ENCODE measurements at places on chromosomes 11 and 22.

GRCh38 chr11:30091737-30092136 is 74.9 kb upstream of the KCNA4 start:
- no peak for DNase-seq

- DNase-seq = no peak
Measured at GRCh38 chr11:120255519-120255866, 15.6 kb downstream of the POU2F3 start.

DNA sequence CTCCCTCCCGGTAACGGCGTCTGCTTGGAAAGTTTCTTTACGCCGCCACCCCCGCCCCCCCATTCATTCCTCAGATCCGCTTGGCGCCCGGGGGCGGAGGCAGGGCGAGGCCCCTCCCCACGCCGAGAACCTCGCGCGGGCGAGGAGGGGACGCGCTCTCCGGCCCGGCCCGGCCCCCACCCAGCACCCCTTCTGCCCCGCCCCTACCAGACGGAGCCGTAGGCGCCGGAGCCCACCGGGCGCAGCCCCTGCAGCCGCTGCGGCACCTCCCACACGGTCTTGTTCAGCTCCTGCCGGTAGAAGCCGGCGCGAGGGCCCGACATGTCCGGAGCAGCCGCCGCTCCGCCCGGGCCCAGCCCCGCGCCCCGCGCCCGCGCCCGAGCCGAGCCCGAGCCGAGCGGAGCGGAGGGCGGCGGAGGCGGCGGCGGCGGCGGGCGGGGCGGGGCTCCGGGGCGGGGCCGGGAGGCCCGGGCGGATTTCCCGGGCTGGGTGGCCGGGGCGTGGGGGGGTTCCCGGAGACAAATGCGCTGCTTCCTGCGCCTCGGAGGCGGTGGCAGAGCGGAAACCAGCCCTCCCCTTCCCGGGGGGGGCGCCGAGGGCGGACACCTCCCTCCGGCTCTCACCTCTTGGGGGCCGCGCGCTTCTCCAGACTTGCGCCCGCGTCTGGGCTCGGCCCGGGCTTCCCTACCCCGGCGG is at the start of gene MAPK11:
Gene MAPK11, minus strand, starts transcription at position 411 of the 696 bp plus-strand sequence. Its CDS starts 88 bp downstream, at position 323.
- DNase-seq = peak; percentile 64

GRCh38 chr11:108958368-108959104 is 293.7 kb downstream of the DDX10 start:
- no peak for DNase-seq

- DNase-seq = no peak
Measured at GRCh38 chr11:86802601-86803051, 2.3 kb downstream of the PRSS23 start.

- DNase-seq = no peak
Measured at GRCh38 chr11:123195188-123196059, at the start of gene CLMP. Gene CLMP, minus strand, starts transcription at chr11:123195248. Its CDS starts 308 bp downstream, at chr11:123194940.

- no peak for DNase-seq
Measured at GRCh38 chr11:129394709-129395108, 19.1 kb downstream of the BARX2 start.

DNA sequence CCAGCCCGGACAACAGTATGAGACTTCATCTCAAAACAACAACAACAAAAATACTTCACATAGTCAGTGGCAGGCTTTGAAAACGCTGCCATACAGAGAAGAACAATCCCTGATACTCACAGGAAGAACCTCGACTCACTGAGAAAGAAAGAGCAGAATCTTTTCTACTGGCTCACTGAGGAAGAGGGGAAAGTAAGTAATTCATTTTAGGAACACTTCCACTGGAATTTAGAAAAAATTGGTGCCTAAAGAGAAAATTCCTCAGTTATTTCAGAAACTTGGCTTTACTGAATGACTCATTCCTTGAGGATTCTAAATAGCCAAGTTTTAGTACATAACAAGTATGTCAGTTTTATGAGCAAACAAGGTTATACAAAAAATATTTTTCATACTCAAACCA is 12.3 kb downstream of the NARS2 start:
- no peak for DNase-seq

DNA sequence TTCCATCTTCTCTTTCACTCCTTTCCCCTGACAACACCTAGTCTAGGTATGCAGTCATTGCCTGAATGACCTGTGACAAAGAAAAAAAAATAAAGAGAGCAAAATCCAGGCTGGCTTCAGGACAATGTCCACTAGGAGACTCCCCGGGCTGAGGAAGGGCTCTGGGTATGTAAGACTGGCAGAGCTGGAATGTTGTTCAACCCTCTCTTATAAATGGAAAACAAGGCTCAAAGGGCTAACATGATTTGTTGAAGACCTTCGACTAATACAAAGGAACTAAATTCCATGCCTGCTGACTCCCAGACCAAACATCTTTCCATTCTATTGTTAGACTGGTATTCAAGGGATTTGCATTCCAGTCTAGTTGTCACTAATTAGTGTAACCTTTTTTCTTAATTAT is 122.2 kb downstream of the ARL14EP start:
- no peak for DNase-seq

GRCh38 chr11:103681855-103682254 is 354.6 kb upstream of the DDI1 start:
- DNase-seq = no peak

- DNase-seq = no peak
Measured at GRCh38 chr22:23683545-23683944, 7.3 kb upstream of the RGL4 start.

DNA sequence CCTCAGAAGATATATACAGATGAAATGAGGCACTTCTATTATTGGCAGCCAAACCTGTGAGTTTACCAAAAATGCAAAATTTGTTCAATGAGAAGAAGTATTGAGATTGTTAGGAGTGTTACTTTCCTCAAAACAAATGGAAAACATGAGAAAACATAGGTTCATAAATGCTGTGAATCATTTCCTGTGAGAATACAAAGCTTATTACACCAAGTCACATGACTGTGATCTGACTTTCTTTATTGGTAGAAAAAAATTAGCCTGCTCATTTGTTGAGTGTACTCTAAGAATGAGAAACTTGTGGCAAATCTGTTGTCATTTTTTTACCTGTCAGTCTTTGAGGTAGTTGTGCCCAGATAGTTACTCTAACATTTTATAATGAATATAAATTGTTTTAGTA is 215.1 kb downstream of the TMEM135 start:
- no peak for DNase-seq

DNA sequence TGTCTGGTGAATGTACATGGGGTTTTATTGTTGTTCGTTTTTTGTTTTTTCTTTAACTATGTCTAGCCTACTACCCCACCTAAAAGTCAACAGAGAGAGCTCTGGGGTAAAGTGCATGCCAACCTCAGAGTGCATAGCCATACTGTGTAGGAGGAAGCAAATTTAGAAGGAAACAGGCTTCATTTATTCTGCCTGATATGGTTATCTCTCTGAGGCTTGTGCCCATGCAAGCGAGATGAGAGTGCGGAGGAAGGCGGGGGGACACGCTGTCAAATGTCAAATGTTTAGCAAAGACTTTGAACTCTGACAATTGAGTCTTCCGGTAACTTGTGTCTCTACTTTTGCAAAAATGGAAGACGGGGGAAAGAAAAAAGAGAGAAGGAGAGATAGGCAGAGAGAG is 295.5 kb downstream of the ETS1 start:
- no peak for DNase-seq

DNA sequence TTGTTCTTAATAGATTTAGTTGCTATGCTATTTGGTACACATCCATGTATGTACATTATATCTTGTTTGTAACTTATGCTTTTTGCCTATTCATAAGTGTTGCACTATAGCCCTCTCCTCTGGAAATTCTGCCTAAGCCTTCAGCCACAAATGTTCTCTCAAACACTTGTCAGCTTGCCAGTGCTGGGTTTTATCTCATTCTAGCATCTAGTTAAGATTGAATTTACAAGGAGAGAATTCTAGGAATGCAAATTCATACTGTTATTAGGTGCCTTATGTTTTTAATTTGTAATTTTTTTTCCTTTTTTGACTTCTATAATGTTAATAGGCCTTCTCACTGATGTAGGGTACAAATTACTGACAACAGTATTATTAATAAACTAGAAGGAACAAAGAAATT is 14.6 kb upstream of the CTSC start:
- DNase-seq = no peak

DNA sequence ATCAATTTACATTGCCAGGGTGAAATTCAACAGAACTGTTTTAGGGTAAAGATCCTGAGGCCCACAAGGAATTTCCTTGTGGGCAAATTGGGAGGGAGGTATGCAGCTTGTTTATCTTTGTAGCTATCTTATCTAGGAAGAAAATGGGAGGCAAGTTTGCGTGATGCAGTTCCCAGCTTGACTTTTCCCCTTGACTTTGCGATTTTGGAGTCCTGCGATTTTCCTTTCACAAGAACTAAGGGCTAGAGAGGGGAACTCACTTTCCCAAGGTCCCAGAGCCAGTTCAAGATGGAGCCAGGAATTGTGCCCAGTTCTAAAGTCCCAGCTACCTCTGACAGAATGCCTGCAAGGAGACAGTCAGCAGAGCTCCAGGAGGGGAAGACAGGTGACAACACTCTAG is 30.7 kb downstream of the RIBC2 start:
- no peak for DNase-seq

GRCh38 chr11:134521001-134521400 is 109.0 kb upstream of the B3GAT1 start:
- DNase-seq = no peak

- no peak for DNase-seq
Measured at GRCh38 chr22:43829904-43830851, 18.1 kb upstream of the EFCAB6 start.

- no peak for DNase-seq
Measured at GRCh38 chr22:41264408-41264941, 21.5 kb downstream of the RANGAP1 start.

DNA sequence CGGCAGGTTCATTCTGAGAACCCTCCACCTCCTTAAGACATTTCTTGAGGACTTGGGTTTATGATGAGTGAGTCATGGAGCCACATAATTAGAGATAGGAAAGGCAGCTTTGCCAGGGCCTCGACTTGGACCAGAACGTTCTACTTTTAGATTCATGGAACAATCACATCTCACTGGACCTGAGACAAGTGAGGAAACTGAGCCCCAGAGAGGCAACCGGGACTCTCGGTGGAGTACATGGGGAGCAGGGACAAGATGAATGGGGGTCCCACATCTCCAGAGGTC is 59.5 kb downstream of the LINC01488 start:
- no peak for DNase-seq
